ENCODE measurements at places on chromosomes 1 and 21. TPM values are rescaled to one million over a fixed set of nuclear protein-coding genes. Genes with fewer than 3 reads are reported as not detected.

GRCh38 chr21:28444557-28444956 is 548.1 kb downstream of the LTN1 start:
- no peaks in the 10 kb centered on the region for H3K27me3 ChIP-seq
- DNase-seq, result no peak
- no peak overlapping the region for H3K27ac ChIP-seq
- peaks cover 8% of the 10 kb centered on the region for H3K36me3 ChIP-seq

GRCh38 chr1:245094092-245094491 is 60.7 kb upstream of the KIF26B start:
- H3K4me3 ChIP-seq, result no peak overlapping the region
- no peak overlapping the region for H3K27ac ChIP-seq
- peaks cover 6% of the 10 kb centered on the region for H3K4me1 ChIP-seq
- H3K36me3 ChIP-seq, result no peaks in the 10 kb centered on the region
- DNase-seq, result no peak

- peaks cover 32% of the 10 kb centered on the region for H3K4me1 ChIP-seq
- no peaks in the 10 kb centered on the region for H3K27me3 ChIP-seq
- DNase-seq, result peak; percentile 93
- H3K27ac ChIP-seq, result peak overlapping the region; percentile 99
These were observed 575 bp downstream of the PCNT start for GRCh38 chr21:46324390-46325072.

GRCh38 chr1:76082062-76082461 is 7.5 kb downstream of the ST6GALNAC3 start:
- H3K27me3 ChIP-seq, result no peaks in the 10 kb centered on the region
- no peak for DNase-seq
- H3K4me3 ChIP-seq, result no peak overlapping the region

Gene MMP23B
- total RNA-seq, result 70.3 TPM

DNA sequence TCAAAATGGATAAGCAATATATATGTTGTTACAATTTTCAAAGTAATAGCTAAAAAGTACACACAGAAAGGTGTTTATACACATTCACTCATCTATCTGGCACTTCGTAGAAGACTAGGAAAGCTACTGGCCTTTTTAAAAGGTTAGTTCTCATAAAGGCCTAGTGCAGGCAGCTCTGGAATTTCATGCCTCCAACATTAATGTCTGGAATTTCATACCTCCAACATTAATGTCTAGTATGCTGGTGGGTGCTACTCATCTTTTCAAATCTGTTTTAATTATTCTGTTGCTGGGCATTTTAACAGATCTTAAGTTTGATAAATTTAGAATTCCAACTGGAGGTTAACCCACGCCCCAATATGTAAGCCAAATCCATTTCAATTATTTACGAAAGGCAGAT is 124.2 kb downstream of the AKT3 start:
- peaks cover 38% of the 10 kb centered on the region for H3K4me1 ChIP-seq
- H3K36me3 ChIP-seq, result peaks cover 5% of the 10 kb centered on the region
- no peak overlapping the region for H3K4me3 ChIP-seq
- peak overlapping the region; percentile 86 for H3K27ac ChIP-seq
- H3K27me3 ChIP-seq, result no peaks in the 10 kb centered on the region
- DNase-seq, result no peak

Gene SLC35F3
- 0.25 TPM for total RNA-seq

Gene RIPK4
- total RNA-seq, result 14.7 TPM

- peaks cover 8% of the 10 kb centered on the region for H3K4me1 ChIP-seq
- H3K27me3 ChIP-seq, result peaks cover 15% of the 10 kb centered on the region
- H3K4me3 ChIP-seq, result no peak overlapping the region
- no peaks in the 10 kb centered on the region for H3K36me3 ChIP-seq
- no peak overlapping the region for H3K27ac ChIP-seq
These were observed 24.4 kb downstream of the RGS4 start for GRCh38 chr1:163093579-163093978.

All from mesothelial cell of epicardium (in vitro differentiated cells).